ENCODE measurements at places on chromosomes 12 and 14. TPM values are rescaled to one million over a fixed set of nuclear protein-coding genes. Genes with fewer than 3 reads are reported as not detected.

The CFL2 gene
- total RNA-seq: 106 TPM

The PNMA1 gene
- 16.1 TPM for total RNA-seq

The EGLN3 gene
- 0.19 TPM for total RNA-seq

The SIX4 gene
- total RNA-seq: 8.1 TPM

The DTX1 gene
- total RNA-seq: under 0.01 TPM

The FAM177A1 gene
- total RNA-seq: 59.8 TPM
